Thoracic aorta (tissue), 2 donors: ENCODE measurements at places on chromosomes 3 and 15. TPM values are rescaled to one million over a fixed set of nuclear protein-coding genes. Genes with fewer than 3 reads are reported as not detected.

Gene CD80
- total RNA-seq = 0.14 TPM

DNA sequence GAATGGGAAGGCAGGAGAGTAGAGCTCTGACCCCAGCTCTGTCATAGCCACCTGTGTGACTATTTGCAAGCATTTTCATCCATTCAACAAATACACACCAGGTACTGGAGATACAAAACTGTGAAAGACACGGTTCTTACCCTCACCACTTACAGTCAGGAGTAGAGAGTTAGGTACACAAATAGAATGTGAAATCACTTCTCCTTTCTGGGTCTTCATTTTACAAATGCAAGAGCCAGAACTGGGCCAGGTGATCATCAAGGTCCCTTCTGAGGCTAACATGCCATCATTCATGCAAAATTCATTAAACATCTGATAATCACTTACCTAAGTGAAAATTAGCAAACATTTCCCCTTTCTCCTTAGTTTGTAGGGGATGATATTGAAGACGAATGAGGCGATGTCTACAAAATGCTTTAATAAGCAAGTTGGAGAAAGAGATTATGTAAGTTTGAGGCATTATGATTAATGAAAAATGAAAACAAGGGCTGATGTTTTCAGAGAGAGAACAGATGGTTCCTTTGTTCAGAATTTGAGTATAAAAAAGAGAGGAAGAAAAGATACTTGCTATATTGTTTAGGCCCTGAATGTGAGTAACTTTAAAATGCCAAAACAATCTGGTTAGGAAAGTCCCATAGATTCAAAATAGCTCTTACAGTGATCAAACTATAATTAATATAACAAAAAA is 88.6 kb downstream of the LPP start:
- DNase-seq = no peak

GRCh38 chr3:131341761-131342160 is 39.8 kb upstream of the NUDT16 start:
- DNase-seq = no peak

DNA sequence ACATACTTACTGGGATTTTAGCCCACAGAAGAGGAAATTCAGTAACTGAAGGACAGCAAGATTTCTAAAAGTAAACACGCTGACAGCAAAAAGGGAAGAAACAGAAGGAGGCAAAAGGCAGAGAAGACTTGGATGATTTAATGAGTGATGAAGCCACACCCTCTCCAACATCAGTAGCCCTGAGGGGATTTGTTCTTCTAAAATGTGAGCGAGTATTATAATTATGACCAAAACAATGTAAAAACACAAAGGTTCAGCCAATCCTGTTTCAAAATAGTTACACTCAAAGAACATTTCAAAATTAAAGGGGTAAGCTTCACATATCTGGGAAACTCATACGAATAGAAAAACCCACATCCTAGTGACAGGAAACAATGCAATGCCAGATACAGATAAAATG is 25.0 kb downstream of the MCCC1 start:
- no peak for DNase-seq

Gene GCHFR
- 14.1 TPM for total RNA-seq

Gene A4GNT
- not detected for total RNA-seq

DNA sequence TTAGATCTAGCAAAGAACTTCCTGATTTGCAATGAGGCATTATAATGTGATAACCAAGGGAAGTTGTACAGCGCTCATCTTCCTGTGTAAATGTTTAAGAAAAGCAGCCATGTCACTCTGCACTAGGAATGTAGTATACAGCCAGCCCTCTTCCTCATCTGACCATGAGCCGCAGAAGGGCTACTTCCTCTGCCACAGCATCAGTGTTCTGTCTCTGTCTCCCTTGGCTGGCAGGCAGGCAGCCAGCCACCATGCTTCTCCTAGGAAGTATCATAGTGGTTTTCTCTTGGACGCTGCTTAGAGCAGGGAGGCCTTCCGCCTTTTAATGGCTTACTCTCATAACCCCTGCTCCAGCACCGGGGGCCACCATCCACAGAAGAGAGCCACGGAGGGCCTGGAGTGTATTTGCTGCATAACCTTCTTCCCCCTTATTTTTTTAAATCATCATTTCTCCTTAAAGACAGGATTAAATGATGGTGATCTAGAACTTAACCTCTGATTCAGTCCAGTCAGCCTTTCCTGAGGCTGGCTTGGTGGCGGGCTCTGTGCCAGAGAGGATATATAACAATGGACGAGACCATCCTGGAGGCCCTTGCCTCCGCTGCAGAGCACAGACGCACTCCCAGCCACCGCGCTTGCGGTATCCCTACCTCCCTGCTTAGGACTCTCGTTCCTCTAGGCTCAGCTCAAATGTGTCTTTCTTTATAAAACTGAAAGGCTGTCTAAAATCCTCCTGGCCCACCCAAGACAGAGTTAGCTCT is 57.3 kb upstream of the PLXNA1 start:
- no peak for DNase-seq

- no peak for DNase-seq
Observed at GRCh38 chr3:57078344-57078634, 17.8 kb downstream of the SPATA12 start.

- DNase-seq = no peak
Observed at GRCh38 chr3:149417174-149417573, 39.7 kb upstream of the TM4SF1 start.

Gene ANKUB1
- not detected for total RNA-seq

DNA sequence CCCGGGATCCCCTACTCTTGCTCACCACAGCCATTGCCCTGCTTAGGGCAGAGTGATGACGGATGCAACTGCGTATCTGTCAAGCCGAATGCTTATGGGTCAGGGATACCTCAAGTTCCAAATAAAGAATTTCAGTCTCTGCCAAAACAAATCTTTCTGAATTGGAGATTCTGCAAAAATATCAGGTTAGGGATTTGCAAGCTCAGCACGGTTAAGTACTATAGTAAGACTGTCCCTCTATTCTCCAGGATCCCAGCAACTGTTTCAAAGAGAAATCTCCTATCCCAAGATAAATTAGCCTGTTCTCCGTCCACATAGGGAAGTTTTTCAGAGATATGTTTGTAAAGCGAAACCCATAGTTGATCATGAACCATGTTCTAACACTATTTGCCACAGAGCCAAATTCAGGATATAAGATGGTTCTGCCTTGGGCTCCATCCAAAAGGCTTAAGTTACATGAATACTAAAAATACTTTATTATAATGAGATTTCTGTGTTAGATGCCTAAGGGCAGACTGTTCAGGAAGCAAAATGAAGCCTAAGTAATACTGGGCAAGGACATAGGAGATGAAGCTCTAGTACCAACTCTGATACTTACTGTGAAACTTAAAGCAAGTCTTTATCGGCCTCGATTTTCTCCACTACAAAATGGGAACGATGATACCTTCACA is 100.1 kb upstream of the LPP start:
- DNase-seq = no peak

- no peak for DNase-seq
Observed at GRCh38 chr3:181464033-181464694, 247.6 kb upstream of the SOX2 start.

Gene SNX22
- 0.27 TPM for total RNA-seq

DNA sequence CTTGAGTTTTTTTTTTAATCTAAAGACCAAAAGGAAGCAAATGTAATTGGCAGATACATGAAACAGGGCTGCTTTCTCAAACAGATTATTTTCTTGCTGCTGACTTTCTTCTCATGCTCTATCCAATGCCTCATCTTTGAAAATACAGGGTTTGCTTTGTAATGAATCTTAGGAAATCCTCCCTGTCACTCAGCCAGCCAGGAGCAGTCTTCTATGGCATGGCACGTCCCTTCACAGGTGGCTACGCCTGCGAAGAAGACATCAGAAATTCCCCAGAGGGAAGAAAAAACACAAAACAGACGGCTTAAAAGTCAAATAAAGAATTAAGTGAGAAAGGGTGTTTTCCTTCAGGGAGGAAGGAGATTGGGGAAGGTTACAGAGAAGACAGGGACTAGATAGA is 242.5 kb downstream of the IGSF11 start:
- no peak for DNase-seq

- DNase-seq = no peak
Observed at GRCh38 chr3:39221141-39221530, 28.7 kb upstream of the XIRP1 start.

DNA sequence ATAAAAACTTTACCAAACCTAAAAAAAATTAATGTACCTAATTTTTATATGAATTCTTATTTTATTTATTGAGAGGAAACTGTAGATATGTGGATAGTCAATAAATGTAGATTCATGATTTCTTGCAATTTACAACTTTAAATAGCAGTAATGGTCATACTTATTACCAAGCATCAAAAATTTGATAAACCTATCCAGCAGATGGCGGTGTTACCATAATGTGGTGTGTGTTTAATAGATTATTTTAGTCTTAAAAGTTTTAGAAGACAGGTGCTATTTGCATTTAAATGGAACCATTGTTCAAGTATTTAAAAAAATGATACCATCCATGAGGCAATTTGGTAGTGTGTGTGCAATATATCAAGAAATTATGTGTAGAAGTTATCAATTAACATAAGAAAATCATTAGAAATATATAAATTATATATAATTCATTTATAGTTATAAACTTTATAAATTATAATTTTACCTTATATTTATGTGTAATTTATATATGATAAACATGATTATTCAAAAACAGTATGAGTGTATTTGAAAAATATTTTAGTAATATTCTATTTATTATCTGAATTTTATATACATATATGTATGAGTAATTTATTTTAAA is 176.0 kb upstream of the BCHE start:
- no peak for DNase-seq

DNA sequence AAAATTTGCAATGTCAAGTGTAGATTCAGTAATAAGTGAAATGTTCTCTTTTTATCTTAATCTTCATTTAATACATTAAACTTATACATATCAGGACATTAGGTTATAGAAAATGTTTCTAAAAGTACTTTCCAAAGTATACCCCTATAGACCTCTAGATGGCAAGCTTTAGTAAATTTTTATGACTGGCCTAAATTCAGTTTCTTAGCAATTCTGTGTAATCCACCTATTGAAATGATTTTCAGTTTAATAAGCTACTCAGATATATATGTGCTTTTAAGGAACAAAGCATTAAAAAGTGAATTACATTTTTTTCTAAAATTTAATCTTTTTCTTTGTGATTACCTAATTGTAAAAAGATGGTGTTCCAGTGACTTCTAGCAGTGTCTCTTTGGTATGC is 342.2 kb downstream of the GBE1 start:
- no peak for DNase-seq

Gene GUCA1C
- total RNA-seq = not detected
